ENCODE measurements at places on chromosomes 1 and 21.

DNA sequence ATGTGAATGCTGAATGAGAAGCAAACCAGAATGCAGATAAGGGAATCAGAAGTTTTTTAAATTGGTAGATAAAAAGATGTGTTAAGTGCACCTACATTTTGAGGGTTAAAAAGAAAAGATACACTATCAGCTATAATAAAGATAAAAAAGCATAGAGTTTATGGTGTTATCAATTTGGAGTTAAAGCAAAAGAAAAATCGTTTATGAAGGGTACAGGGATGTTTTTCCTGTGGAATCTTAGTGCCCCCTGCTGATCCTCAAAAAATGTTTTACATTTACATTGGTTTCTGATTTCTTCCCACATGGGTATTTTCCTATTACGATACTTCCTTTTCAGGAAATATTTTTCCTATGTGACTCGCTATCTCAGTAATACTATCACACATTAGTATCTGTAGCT, 293.5 kb downstream of the MRPL39 start:
- no peak for DNase-seq

DNA sequence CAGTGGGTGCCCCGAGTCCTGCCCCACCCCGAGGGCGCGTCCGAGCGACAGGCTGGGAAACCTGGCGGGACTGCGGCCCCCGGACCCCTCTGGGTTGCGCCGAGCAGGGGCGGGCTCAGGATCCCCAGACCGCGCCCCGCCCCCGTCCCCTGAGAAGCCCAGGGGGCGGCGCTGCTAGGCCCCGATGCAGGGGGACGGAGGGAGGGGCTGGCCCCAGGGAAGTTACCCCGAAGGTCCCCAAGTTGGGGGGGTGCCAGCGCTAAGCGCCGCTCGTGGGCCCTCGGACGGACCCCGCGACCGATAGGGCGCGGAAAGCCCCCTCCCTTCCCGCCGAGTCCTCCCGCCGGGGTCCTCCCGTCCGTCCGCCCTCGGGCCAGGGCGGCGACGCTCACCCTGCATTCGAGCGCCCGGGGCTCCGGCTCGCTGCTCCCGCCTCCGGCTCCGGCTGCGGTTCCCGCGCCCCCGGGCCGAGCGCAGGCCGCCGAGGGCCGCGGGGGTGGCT, 414 bp downstream of the GPR153 start:
- peak; percentile 86 for DNase-seq

DNA sequence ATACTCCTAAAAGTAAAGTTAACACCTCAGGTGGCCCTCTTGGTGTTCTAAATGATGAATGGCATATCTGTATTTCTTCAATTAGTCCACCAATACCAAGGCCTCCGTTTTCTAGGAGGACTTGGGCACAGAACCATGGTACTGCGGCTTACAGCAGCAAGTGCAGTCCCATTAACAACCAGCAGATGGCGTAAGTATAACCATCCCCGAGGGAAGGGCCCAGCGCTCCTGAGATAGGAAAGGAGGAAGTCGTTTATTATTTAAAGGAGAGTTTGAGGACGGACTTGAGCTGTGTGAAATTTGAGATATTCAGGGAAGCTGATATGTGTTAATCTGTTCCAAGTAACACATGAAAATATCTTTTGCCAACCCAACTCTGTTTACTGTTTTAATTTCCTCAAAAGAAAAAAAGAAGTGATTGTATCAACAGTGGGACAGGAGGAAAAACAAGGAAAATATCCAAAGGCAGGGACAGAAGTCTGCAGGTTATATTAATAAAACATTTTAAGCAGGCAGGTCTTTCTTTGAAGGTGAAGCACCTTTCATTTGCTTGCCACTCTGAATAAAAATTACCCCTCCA, 37.7 kb upstream of the KCNJ15 start:
- DNase-seq, result peak; percentile 78

GRCh38 chr1:209768354-209768774, 12.5 kb downstream of the TRAF3IP3 start:
- no peak for DNase-seq

GRCh38 chr1:159829273-159829634, 2.6 kb downstream of the SLAMF8 start:
- peak; percentile 48 for DNase-seq

GRCh38 chr1:32864375-32865019, 6.2 kb downstream of the FNDC5 start:
- DNase-seq, result no peak

DNA sequence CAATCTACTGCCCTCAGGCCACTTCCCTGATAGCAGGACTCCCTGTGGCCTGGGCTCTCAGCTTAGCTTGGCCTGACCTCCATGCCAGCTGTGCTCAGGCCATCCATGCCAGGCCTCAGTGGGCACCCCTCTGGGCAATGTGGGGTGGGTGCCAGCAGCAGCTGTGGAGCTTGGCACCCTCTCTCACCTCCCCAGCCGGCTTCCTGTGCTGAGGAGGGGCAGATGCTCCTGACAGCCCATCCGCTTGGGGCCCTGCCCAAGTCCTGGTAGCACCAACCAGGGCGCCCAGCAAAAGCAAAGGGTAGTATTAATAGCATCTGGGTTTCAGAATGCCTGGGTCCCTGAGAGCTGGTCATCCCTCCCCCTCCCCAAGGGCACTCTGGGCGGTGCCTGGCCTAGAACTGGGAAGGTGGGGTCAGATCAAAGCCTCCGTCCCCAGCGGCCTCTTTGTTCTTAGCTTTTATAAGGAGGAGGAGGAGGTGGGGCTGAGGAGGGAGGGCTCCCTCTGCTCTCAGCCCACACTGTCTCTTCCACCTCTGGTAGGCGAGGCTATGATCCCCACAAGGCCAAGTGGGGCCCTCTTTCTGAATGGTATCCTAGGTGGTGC, 6.1 kb downstream of the EFNA4 start:
- DNase-seq, result no peak

DNA sequence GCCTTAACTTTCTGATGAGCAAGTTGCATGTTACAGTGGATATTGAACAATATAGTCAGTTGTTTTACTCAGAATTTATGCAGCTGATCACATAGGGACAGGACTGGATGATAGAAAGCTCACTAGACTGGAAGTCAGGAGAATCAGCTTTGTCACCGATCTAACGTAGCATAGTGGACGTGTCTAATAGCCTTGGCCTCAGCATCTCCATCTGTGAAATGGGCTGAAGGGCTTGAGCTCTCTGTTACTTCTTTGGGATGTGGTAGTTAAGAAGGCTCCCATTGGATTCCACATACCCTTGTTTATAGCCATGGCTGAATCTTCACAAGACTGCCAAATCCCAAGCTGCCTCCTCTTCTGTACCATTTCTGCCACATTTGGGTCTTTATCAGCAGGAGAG, 190.6 kb downstream of the GRIK1 start:
- DNase-seq, result no peak
